Endothelial cell of umbilical vein (primary cell): ENCODE measurements at places on chromosomes 6 and 20.

- peaks cover 4% of the 10 kb centered on the region for H3K27me3 ChIP-seq
- H3K4me3 ChIP-seq: no peak overlapping the region
- no peak overlapping the region for H3K27ac ChIP-seq
- no peak for DNase-seq
- no peaks in the 10 kb centered on the region for H3K36me3 ChIP-seq
- no peaks in the 10 kb centered on the region for H3K4me1 ChIP-seq
Measured at GRCh38 chr6:37406726-37407341, 26.2 kb upstream of the CMTR1 start.

DNA sequence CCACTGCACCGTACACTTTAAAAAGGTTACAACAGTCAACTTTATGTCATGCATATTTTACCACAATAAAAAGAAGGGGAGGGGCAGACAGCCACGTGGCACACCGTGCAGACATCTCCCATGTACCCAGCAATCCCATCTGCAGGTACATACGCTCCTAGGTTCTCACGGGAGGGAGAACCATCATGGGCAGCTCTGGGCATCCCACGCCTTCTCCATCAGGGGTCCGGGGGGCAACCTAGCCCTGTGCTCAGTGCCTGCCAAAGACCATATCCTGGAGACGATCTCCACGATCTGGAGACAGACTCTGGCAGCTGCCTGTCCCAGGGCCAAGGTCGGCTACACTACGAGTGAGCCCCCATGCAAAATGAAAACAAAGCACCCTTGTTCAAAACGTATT, 2.5 kb upstream of the BNIP5 start:
- H3K27ac ChIP-seq: no peak overlapping the region
- no peak for DNase-seq
- peaks cover 55% of the 10 kb centered on the region for H3K27me3 ChIP-seq
- H3K36me3 ChIP-seq: no peaks in the 10 kb centered on the region

- no peaks in the 10 kb centered on the region for H3K4me1 ChIP-seq
- H3K27ac ChIP-seq: no peak overlapping the region
- H3K4me3 ChIP-seq: no peak overlapping the region
Measured at GRCh38 chr6:10112871-10113549, 301.9 kb downstream of the TFAP2A start.

- peak overlapping the region; percentile 99 for H3K27ac ChIP-seq
- H3K27me3 ChIP-seq: no peaks in the 10 kb centered on the region
- H3K36me3 ChIP-seq: no peaks in the 10 kb centered on the region
- H3K4me1 ChIP-seq: peaks cover 32% of the 10 kb centered on the region
Measured at GRCh38 chr6:17707371-17707651, 586 bp upstream of the NUP153 start.

- no peak for DNase-seq
- H3K4me1 ChIP-seq: no peaks in the 10 kb centered on the region
- no peak overlapping the region for H3K4me3 ChIP-seq
- peaks cover 88% of the 10 kb centered on the region for H3K27me3 ChIP-seq
Measured at GRCh38 chr6:50846852-50847155, 28.1 kb downstream of the TFAP2B start.

DNA sequence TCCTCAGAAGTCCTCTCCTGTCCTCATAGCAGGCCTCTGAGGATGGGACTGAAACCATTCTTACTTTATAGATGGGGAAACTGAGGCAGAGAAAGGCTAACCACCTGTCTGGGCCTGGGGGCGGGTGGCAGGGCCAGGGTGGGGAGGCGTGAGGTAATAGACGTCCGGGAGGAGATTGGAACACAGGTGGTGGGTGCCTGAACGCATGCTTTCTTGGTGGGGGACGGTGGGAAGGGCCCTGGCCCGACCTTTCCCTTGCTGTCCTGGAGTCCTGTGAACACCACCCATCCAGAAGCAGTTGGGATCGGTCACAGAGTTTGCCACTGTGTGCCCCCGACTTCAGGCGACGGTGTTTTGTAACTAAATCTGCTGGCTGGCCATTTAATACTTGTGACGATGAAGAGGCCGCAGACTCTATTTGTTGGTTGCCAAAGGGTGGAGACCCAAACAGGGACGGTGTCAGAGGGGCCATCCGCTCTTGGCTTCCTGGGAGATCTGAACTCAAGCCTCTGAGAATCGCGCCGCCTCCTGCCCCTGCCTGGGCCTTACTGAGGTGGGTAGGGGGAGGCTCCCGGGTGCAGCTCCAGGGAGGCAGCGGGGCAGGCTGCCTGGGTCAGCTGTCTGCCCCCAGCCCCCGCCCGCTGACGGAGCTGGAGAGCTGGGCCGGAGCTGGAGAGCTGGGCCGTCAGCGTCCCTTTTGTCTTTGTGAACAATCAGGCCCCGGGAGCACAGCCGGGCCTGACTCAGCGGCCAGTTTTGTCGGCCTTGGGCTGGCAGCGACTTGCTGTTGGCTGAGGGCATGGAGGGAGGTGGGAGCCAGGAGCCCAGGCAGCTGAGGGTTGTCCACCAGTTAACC, 4.1 kb downstream of the RBM38 start:
- peaks cover 26% of the 10 kb centered on the region for H3K36me3 ChIP-seq
- no peak overlapping the region for H3K4me3 ChIP-seq
- H3K27ac ChIP-seq: peak overlapping the region; percentile 69
- DNase-seq: peak; percentile 80
- H3K4me1 ChIP-seq: peaks cover 14% of the 10 kb centered on the region
- no peaks in the 10 kb centered on the region for H3K27me3 ChIP-seq

DNA sequence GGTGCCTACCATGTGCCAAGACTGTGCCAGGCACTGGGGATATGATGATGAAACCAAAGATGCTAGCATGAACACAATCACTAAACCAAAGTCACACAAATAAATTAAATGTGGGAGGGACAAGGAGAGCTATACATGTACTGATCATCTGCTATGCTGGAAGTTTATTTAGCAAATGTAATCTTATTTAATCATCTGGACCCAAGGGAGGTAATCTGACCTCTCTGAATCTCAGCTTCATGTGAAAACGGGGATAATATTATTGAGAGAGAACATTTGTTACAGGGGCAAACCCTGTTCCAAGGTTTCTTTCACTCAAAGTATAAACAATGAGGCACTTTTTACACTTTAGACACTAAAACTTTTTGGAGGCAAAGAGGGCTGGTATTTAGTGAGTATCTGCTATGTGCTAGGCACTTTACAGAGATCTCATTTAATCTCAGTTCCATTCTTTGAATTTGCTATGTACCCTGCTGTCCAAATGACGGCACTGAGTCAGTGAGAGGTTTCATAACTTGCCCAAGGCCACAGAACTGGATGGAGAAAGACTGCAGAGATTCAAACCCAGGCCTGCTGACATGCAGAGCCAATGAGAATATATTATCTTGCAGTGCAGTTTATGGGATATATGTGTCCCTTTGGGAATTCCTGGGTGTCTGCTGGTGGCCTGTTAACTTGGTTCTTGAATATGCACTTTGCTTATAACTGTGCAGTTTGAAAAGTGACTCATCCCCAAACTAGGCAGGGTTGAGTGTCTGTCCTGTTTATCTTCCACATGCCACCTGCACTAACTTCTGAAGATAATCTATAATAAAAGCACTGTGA, 3.3 kb upstream of the ASXL1 start:
- no peak for DNase-seq
- H3K4me3 ChIP-seq: no peak overlapping the region
- H3K27ac ChIP-seq: no peak overlapping the region

DNA sequence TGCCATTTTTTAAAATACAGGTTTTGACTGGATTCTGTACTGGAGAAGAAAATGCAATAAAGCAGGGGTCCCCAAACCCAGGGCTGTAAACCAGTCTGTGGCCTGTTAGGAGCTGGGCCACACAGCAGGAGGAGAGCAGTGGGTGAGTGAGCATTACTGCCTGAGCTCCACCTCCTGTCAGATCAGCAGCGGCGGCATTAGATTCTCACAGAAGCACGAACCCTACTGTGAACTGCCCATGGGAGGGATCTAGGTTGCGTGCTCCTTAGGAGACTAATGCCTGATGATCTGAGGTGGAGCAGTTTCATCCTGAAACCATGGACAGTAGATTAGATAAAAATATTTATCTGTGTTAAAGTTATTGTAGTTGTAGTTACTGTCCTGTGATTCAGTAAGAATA, 21.1 kb upstream of the FBXO9 start:
- peaks cover 28% of the 10 kb centered on the region for H3K4me1 ChIP-seq
- DNase-seq: no peak
- H3K27me3 ChIP-seq: no peaks in the 10 kb centered on the region
- H3K4me3 ChIP-seq: no peak overlapping the region
- H3K36me3 ChIP-seq: peaks cover 2% of the 10 kb centered on the region

- no peak overlapping the region for H3K27ac ChIP-seq
- no peaks in the 10 kb centered on the region for H3K36me3 ChIP-seq
- DNase-seq: no peak
- no peak overlapping the region for H3K4me3 ChIP-seq
Measured at GRCh38 chr20:62609279-62609720, 33.0 kb upstream of the SLCO4A1 start.

- H3K27me3 ChIP-seq: peaks cover 22% of the 10 kb centered on the region
- no peaks in the 10 kb centered on the region for H3K36me3 ChIP-seq
- no peak overlapping the region for H3K27ac ChIP-seq
- no peak overlapping the region for H3K4me3 ChIP-seq
Measured at GRCh38 chr6:69868961-69869360, 2.6 kb downstream of the COL19A1 start.

- H3K27ac ChIP-seq: peak overlapping the region; percentile 86
- peaks cover 21% of the 10 kb centered on the region for H3K4me1 ChIP-seq
- DNase-seq: peak; percentile 43
- H3K4me3 ChIP-seq: peak overlapping the region; percentile 84
Measured at GRCh38 chr6:30615958-30616810, 859 bp downstream of the PPP1R10 start.

DNA sequence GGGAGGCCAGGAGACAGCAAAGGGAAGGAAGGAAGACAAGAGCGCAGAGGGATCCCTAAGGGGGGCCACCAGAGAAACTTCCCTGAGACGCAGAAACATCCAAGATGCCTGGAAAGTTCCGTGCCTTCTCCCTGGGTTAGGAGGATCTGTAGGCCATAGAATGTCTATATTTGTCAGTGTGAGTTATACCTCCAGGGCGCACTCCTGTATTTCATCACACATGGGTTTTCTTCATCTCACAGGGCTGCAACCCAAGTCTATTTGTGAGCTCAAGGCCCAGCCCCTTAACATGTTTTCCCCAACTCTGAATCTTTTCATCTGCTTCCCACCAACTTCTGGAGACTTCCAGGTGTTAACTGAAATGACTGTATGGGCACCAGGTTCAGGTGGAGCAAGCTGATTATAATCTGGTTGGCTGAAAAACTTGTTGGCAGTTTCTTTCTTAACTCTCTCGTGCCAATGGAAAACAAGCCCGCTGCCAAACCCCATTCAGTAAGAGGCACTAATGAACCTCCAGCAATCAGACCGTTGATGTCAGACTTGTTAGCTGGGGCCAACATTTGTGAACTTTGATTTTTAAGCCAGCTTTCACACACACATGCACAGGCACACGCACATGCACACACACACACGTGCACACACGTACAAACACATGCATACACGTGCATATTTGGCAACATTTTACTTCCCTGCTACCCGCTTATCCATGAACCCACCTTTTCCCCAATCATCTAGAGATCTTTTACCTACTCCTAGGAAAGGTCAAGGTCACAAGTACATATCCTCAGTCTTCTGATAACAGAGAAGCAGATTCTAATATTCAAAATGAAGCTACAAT, 247.5 kb upstream of the GMDS start:
- DNase-seq: no peak
- H3K4me1 ChIP-seq: peaks cover 3% of the 10 kb centered on the region
- H3K27me3 ChIP-seq: no peaks in the 10 kb centered on the region
- no peak overlapping the region for H3K27ac ChIP-seq

- H3K36me3 ChIP-seq: no peaks in the 10 kb centered on the region
- DNase-seq: no peak
- no peaks in the 10 kb centered on the region for H3K4me1 ChIP-seq
- H3K4me3 ChIP-seq: no peak overlapping the region
- no peak overlapping the region for H3K27ac ChIP-seq
Measured at GRCh38 chr6:105678516-105678915, 275.6 kb upstream of the PREP start.

- no peaks in the 10 kb centered on the region for H3K36me3 ChIP-seq
- no peak overlapping the region for H3K27ac ChIP-seq
- H3K27me3 ChIP-seq: peaks cover 1% of the 10 kb centered on the region
- no peak for DNase-seq
- no peak overlapping the region for H3K4me3 ChIP-seq
Measured at GRCh38 chr6:3693831-3694230, 57.7 kb downstream of the PXDC1 start.

- no peak overlapping the region for H3K27ac ChIP-seq
- H3K4me3 ChIP-seq: no peak overlapping the region
- H3K27me3 ChIP-seq: no peaks in the 10 kb centered on the region
- no peaks in the 10 kb centered on the region for H3K36me3 ChIP-seq
- H3K4me1 ChIP-seq: no peaks in the 10 kb centered on the region
- DNase-seq: no peak
Measured at GRCh38 chr6:49784272-49784671, 2.8 kb downstream of the PGK2 start.

DNA sequence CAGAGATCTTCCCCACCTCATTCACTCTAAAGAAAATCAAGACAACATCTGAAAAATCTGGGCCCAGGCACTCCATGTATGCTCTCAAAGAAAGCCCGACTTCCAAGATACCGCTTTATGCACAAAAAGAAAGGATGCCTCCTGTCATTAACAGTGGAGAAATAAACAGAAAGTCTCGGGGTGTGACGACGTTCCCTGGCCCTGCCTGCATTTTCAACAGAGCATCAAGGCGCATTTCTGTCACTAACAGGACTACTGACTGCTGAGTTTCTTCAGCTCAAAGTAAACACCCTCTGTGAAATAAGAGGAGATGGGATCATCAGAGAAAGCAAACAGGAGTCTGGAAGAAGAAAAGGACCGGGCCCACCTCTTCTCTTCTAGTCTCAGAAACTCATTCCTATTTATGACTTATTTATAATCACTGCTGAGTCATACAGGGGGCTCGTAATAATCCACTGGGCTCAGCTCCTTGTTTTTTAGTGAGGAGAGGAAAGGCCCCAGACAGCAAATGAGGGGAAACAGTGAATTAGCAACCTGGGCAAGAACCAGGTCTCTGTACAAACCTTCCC, 99.7 kb downstream of the ZMYND8 start:
- H3K27ac ChIP-seq: no peak overlapping the region
- peaks cover 14% of the 10 kb centered on the region for H3K4me1 ChIP-seq
- peaks cover 14% of the 10 kb centered on the region for H3K36me3 ChIP-seq
- DNase-seq: peak; percentile 28

DNA sequence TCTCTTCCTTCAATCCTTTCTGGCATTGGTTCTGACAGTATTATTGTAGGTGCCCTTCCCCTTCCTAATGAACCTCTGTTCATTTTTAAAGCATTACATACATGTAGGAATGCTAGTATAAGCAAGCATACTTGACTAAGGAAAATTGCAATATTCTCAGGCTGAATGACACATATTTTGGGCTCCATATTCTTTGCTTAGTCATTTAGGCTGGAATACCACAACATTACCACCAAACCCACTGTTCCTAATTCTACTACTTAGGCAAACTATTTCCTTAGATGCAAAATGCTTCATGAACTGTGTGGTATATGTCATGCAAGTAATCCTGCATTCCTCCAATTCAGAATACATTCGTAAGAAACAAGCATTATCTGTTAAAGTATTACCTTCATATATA, 113.9 kb downstream of the PRDM1 start:
- H3K4me3 ChIP-seq: no peak overlapping the region
- DNase-seq: no peak
- H3K27ac ChIP-seq: no peak overlapping the region
- no peaks in the 10 kb centered on the region for H3K36me3 ChIP-seq
- no peaks in the 10 kb centered on the region for H3K27me3 ChIP-seq
- H3K4me1 ChIP-seq: no peaks in the 10 kb centered on the region

- no peaks in the 10 kb centered on the region for H3K36me3 ChIP-seq
- H3K4me3 ChIP-seq: no peak overlapping the region
- no peak overlapping the region for H3K27ac ChIP-seq
- H3K4me1 ChIP-seq: no peaks in the 10 kb centered on the region
- DNase-seq: peak; percentile 49
Measured at GRCh38 chr6:143961886-143962878, 45.9 kb downstream of the PLAGL1 start.

GRCh38 chr6:10453596-10453995, 38.7 kb upstream of the TFAP2A start:
- H3K36me3 ChIP-seq: no peaks in the 10 kb centered on the region
- H3K4me3 ChIP-seq: no peak overlapping the region
- no peaks in the 10 kb centered on the region for H3K27me3 ChIP-seq
